BJ (cell line): ENCODE measurements at places on chromosomes 16 and 17.

GRCh38 chr16:15639061-15639568 is 3.8 kb downstream of the MARF1 start:
- no peak for DNase-seq

DNA sequence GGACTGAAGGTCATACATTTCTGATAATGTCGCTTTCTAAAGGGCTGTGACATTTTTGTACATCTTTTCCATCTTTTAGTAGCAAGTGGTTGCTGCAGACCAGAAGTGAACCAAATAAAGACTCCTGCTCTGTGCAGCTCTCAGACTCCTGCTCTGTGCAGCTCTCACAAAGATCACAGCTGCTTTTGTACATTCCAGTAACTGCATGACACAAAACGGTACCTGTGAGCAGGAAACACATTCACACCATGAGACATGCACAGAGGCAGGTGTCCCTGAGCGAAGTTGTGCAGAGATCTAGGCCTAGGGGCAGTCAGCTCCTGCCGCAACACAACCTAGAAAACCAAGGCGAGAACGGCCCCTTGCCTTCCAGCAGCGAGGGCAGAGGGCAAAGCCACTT is 67.5 kb downstream of the KLHDC4 start:
- no peak for DNase-seq

- no peak for DNase-seq
Observed at GRCh38 chr17:77101521-77102410, 39.0 kb upstream of the SEC14L1 start.

GRCh38 chr17:10172241-10172741 is 26.1 kb downstream of the GAS7 start:
- DNase-seq: no peak

- DNase-seq: no peak
Observed at GRCh38 chr16:354971-355461, 2.5 kb upstream of the AXIN1 start.

DNA sequence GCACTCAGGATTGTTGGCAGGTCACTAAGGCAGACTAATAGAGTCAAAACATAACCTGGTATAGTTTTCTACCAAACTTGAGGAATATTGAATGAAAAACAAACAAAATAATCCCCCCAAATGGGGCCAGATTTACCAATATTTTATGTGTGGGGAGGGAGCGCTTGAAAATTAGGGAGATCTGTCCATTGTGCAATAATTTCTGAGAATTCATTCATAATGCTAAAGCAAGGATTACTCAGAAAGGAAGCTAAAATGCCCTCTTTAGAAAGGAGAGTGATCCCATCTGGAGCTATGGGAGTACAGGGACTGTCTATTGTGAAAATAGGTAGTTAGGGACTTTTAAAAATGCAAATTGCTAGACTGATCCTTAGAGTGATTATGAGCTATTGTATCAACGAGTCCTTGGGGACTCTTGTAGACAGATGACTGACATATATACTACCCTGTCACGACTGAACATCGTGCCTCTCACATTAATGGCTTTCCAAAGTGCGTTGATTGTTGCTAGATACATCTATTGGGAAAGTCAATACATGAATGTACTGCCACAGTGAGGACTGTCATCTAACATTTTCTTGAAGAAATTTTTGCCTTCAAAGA is 193.6 kb downstream of the AATF start:
- DNase-seq: no peak

- no peak for DNase-seq
Observed at GRCh38 chr17:19239544-19239943, 2.4 kb downstream of the EPN2 start.

GRCh38 chr16:19432429-19432828 is 14.7 kb downstream of the TMC5 start:
- no peak for DNase-seq

- no peak for DNase-seq
Observed at GRCh38 chr17:47785538-47786123, 36.0 kb downstream of the OSBPL7 start.

- DNase-seq: no peak
Observed at GRCh38 chr17:11493936-11494335, 104.3 kb upstream of the DNAH9 start.

GRCh38 chr16:6496996-6497395 is 835.6 kb upstream of the RBFOX1 start:
- no peak for DNase-seq

- no peak for DNase-seq
Observed at GRCh38 chr16:79754081-79754480, 153.5 kb upstream of the MAF start.

- DNase-seq: no peak
Observed at GRCh38 chr16:16983582-16983981, 487.2 kb downstream of the XYLT1 start.

- DNase-seq: no peak
Observed at GRCh38 chr17:60534010-60534555, 8.0 kb upstream of the APPBP2 start.

- no peak for DNase-seq
Observed at GRCh38 chr17:50686494-50687199, 21.1 kb downstream of the ANKRD40 start.

DNA sequence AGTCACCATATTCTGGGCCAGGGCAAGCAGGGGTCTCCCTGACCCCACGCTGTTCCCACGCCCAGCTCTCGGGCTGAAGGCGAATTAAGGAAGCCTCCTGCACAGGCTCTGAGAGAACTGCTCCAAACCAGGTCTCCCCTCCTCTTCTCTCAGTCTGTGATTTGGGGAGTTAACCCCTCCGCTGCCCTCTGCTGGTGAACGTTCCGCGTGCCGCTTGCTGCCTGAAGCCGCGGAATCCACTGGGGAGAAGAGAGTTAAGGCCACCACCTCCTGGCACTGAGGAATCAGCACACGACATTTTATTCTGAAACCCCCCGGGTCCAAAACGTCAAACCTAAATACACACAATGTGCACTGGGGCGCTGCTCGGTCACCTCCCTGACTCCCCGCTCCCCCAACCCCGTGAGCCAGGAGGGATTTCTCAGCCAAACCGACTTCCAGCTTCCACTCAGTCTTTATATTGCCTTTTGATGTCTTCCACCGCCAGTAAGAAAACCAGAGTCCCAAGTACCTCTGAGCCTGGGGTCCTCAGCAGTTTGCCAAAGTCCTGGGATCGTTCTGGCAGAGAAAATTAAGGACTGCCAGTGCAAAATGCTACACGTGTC is 54.4 kb upstream of the RCVRN start:
- no peak for DNase-seq

GRCh38 chr16:83925957-83926725 is 26.9 kb upstream of the OSGIN1 start:
- no peak for DNase-seq

DNA sequence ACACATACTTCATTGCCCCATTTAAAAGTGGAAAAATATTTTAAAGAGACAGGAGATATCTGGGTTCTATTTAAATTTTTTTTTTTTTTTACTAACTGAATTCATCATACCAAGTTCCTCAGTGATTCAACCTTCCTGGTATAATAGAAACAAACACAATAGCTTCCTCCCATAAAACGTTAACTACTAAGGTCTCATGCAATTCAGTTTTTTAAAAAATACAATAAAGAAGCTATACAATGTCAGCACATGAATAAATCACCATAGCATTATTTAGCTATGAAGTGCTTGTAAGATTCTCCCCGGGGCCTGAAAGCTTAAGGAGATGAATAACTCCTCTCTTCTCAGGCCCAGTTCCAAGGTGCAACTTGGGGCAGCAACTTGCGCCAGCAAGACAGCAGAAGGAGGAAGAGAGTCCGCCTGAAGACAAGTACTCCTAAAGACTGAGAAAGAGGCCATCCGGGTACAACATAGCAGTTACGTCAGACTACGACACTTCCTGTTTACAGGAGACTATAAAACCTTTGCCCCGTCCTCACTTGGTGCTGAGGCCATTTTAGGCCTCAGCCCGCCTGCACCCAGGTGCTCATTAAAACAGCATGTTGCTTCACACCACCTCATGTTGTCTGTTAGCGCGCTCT is 81.5 kb downstream of the MYO1D start:
- DNase-seq: no peak

- no peak for DNase-seq
Observed at GRCh38 chr17:38324141-38324697, 19.5 kb downstream of the GPR179 start.

DNA sequence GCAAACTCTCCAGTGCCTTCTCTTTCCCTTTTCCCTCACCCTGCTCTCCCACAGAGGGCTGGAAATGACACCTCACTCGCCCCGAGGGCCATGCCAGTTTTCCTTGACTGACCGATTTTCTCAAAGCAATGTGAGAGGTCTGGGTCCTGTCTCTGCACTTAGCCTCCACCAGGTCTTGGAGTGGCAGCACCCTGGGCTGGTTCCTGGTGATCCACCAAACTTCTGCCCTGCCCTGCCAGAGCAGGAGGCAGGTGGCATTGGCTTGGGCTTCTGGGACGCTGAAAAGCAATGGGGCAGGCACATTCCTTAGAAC is 97.5 kb downstream of the RAB11FIP4 start:
- no peak for DNase-seq

DNA sequence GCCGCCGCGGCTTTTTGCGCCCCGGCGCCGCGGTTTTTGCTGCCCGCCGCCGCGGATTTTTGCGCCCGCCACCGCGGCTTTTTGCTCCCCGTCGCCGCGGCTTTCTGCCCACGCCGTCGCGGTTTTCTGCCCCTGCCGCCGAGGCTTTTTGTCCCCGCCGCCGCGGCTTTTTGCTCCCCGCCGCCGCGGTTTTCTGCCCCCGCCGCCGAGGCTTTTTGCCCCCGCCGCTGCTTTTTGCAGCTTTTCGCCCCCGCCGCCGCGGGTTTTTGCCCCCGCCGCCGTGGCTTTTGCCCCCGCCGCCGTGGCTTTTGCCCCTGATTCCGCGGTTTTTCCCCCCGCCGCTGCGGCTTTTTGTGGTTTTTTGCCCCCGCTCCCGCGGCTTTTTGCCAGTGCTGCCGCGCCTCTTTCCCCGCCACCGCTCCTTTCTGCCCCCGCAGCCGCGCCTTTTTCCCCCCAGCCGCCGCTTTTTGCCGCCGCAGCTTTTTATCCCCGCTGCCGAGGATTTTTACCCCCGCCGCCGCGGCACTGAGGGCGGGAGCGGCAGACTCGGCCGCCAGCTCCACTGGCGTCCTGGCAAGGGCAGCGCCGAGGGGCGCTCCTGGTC is 518.6 kb upstream of the WSB1 start:
- no peak for DNase-seq

- DNase-seq: no peak
Observed at GRCh38 chr17:60138769-60139437, 10.9 kb upstream of the CA4 start.

GRCh38 chr17:55742272-55743102 is 8.4 kb upstream of the PCTP start:
- DNase-seq: no peak

- DNase-seq: no peak
Observed at GRCh38 chr17:59456923-59457615, 108.3 kb upstream of the DHX40 start.

DNA sequence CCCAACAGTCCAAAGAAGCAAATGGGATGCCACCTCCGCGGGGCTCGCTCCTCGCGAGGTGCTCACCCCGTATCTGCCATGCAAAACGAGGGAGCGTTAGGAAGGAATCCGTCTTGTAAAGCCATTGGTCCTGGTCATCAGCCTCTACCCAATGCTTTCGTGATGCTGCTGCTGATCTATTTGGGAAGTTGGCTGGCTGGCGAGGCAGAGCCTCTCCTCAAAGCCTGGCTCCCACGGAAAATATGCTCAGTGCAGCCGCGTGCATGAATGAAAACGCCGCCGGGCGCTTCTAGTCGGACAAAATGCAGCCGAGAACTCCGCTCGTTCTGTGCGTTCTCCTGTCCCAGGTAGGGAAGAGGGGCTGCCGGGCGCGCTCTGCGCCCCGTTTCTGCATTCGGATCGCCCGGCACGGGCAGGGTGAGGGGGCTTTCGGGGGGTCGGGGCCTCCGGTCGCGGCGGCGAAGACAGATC is at the start of gene CDH13:
Gene CDH13, plus strand, starts transcription at position 179 of the 471 bp plus-strand sequence.
- DNase-seq: no peak

DNA sequence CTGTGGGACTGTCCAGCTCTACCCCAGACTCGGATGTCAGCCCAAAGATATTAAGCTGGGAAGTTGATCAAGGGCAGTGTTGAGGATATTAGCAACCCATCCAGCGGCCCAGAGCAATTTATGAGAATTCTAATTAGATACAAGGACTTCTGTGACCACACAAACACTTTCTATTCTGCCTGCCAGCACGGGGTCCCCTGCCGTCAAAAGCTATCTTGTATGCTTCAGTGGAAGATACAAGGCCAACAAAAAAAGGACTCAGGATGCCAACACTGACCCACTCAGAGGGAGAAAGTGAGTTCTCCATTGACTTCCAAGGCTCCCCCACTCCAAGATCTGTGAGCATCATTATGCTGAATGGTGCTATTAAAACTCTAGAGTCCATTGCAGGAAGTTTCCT is 390.7 kb downstream of the GRIN2A start:
- DNase-seq: no peak

DNA sequence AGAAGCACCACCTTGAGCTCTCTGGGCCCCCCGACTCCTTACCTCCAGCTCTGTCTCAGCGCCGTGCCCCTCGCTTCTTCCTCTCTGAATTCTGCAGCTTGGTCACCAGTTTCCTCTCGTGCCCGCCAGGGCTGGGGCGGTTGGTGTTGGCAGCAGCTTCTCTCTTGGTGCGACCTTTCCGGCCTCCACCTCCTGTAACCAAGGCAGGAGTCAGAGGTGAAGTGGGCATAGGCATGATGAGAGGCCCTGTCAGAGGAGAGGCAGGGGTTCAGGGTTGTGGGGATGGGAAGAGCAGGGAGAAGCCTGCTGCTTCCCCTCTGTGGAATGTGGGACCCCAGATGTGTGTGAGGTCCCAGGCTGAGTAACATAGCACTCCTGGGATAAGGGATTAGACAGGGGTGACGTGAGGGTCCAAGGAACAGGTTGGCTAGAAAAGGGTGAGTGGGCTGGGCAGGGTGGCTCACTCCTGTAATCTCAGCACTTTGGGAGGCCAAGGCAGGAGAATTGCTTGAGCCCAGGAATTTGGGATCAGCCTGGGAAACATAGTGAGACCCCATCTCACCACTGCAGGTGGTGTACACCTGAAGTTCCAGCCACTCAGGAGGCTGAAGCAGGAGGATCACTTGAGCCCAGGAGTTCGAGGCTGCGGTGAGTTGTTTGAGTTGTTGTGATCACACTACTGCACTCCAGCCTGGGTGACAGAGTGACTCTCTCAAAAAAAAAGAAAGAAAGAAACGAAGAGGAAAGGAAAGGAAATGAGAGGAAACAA is 626 bp downstream of the NUPR1 start:
- DNase-seq: no peak

- DNase-seq: no peak
Observed at GRCh38 chr16:6374821-6375220, 957.8 kb upstream of the RBFOX1 start.

GRCh38 chr16:68760671-68761275 is 23.7 kb downstream of the CDH1 start:
- no peak for DNase-seq

- no peak for DNase-seq
Observed at GRCh38 chr16:27618606-27619327, 68.8 kb downstream of the KATNIP start.
